ENCODE measurements at places on chromosomes 3 and 15. TPM values are rescaled to one million over a fixed set of nuclear protein-coding genes. Genes with fewer than 3 reads are reported as not detected.

DNA sequence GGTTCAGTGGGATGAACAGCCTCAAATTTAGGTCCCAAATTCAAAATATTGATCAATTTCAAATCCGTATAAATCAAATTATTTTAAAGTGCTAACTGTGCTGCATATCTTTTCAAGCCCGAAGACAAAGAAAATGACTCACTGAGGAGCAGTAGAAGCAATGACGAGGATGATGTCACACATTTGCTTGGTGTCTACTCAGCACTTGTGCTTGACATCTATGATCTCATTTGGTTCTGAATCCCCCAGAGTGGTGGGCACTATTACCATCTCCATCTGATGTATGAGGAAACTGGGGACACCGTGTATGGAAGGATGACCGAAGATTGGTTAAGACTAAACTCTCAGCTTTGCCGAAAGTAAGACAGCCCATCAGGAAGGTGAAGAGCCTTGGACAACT lies 136.5 kb upstream of the CHRNA7 start:
- no peak for DNase-seq

DNA sequence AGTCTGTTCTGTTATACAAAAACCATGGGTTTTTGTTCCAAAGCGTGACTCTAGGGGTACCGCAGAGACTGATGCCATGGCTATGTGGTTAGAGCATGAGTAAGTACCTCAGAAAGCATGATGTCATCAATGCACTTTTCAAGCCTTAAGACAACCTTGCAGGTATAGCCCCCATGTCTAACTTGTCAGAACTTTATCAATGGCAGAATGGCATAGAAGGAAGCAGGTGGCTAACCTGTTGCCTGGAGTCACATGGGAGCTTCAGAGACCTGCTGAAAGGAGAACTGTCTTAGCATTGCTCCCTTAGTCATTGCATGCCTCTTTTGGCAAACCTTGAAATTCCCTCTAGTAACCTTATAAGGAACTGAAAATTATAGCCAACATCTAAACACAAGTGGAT lies 52.5 kb downstream of the EOMES start:
- DNase-seq = no peak

DNA sequence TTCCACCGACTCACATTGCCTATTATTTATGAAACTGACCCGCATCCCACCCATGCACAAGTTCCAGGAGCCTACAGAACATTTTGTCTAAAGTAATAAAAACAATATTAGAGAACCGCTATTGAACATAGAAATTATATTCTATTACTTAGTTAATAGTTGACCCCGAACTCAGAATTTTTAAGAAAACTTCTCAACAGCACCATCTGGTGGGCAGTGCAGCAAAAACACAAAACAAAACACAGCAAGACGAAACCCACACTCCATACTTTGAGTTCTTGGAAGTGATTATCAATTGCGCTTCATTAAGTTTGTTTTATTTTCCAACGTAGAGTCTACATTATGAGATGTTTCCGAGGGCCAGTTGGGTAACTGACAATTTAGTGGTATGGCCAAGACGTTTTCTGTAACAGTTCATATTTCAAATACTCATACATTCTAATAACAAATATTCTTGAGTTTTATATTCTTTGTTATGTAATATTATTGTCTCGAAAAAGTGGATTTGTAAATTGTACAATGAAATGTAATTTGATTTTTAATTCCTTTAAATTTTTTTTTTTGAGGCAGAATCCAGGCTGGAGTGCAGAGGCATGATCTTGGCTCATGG lies 24.0 kb upstream of the C3orf70 start:
- DNase-seq = peak; percentile 70

- no peak for DNase-seq
Measured at GRCh38 chr15:58864602-58865424, 68.7 kb downstream of the SLTM start.

GRCh38 chr3:71512000-71512399 lies 71.5 kb downstream of the FOXP1 start:
- peak; percentile 22 for DNase-seq

DNA sequence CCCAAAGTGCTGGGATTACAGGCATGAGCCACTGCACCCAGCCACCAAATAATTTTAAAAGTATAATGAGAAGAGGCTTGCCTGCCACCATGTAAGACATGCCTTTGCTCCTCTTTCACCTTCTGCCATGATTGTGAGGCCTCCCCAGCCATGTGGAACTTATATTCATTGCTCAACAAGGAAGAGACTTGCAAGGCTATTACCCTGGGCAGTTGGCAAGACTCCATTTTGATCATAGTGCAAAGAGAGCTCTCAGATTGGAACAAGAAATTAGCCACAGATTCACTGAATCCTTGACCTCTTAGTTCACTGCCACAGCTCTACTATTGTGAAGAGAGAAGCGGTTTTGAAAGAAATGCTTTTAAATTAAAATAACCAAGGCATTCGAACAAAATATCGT lies 6.1 kb downstream of the SCAP start:
- DNase-seq = no peak

DNA sequence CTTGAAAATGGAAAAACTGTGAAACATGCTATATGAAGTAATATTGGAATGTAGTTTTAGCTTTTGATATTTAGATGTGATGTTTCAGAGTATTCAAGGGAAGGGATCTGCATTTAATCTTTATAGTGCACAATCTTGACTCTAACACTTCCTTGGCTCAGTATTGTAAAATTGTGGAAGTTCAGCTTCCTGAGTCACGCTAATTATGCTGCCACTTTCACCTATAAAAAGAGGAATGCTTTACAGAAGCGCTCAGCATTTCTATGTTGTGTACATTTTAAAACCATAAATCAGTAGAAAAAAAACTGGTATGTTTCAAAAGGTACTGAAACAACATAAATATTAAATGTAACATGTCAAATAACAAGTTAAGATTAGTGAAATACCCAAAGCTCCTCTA lies 32.6 kb downstream of the SERPINI2 start:
- no peak for DNase-seq

- DNase-seq = no peak
Measured at GRCh38 chr3:53376679-53377078, 29.3 kb upstream of the DCP1A start.

GRCh38 chr3:51717947-51718346 lies 11.1 kb downstream of the GRM2 start:
- no peak for DNase-seq

DNA sequence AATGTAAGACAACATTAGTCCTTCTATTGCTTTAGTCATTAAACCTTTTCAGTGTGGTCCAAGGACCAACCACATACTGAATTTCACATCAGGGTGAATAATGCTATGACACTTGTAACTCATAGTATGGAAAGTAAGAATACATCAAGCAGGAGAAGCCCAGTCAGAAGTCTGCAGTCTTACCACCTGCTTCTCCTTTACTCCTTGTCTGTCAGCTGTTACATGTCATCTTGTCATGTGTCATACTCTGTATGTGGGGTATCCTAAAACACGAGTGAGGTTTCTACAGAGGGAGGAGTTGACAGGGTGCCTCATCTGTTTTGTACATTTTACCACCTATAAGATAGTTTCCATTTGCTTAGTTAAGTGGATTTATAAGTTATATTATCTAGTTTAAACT lies 32.8 kb upstream of the EID1 start:
- no peak for DNase-seq

- no peak for DNase-seq
Measured at GRCh38 chr3:51268132-51268531, 117.0 kb upstream of the MANF start.

GRCh38 chr3:100546020-100546744 lies 53.8 kb downstream of the TMEM45A start:
- DNase-seq = peak; percentile 12

GRCh38 chr3:82229397-82229796 lies 468.0 kb upstream of the GBE1 start:
- DNase-seq = no peak

DNA sequence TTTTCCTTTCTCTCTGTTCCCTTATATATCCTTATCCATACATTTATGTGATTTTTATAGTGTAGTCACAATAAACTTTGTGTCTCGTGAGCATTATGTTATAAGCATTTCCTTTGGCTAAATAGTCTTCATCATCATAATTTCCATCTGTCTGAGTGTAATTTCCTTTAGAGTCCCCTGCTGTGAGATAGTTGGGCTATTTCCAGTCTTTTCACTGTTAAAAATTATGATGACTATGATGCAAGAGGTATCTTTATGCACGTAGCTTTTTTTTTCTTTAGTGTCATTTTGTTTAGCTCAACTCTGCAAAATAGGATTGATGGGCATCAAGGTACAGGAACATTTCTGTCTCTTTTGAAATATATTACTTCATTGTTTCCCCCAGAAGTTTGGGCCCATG lies 26.9 kb upstream of the CA12 start:
- no peak for DNase-seq

- DNase-seq = no peak
Measured at GRCh38 chr3:29194139-29194538, 86.7 kb upstream of the RBMS3 start.

GRCh38 chr3:43194490-43195114 lies 88.7 kb upstream of the POMGNT2 start:
- no peak for DNase-seq

CCR5 gene
- not detected for total RNA-seq

OXTR gene
- total RNA-seq = 21.5 TPM

SNTN gene
- not detected for total RNA-seq

OR5K2 gene
- total RNA-seq = not detected

APOD gene
- not detected for total RNA-seq

Measured in PC-3 (cell line).